ENCODE measurements at places on chromosomes 2 and 18. TPM values are rescaled to one million over a fixed set of nuclear protein-coding genes. Genes with fewer than 3 reads are reported as not detected.

SANBR gene
- total RNA-seq: 10.4 TPM

CNDP1 gene
- total RNA-seq: not detected

GCFC2 gene
- total RNA-seq: 7.8 TPM

PLGLB1 gene
- 0.40 TPM for total RNA-seq

HOXD4 gene
- 4.6 TPM for total RNA-seq

TFPI gene
- total RNA-seq: 489 TPM

FHL2 gene
- 230 TPM for total RNA-seq

EFR3B gene
- 2.4 TPM for total RNA-seq

EN1 gene
- total RNA-seq: 0.91 TPM

ZSWIM2 gene
- total RNA-seq: 0.10 TPM

ARHGEF33 gene
- total RNA-seq: 0.43 TPM

TLX2 gene
- total RNA-seq: not detected

TMX3 gene
- total RNA-seq: 101 TPM

MATN3 gene
- total RNA-seq: 3.4 TPM

MZT2B gene
- 90.1 TPM for total RNA-seq

PUS10 gene
- 5.3 TPM for total RNA-seq

UGT1A3 gene
- total RNA-seq: not detected

C2orf80 gene
- total RNA-seq: not detected

ATF2 gene
- 39.2 TPM for total RNA-seq

Data from smooth muscle cell of the pulmonary artery (primary cell).